SHP77 treated with DMSO at 0.1 percent for 48 hours (cell line): ENCODE measurements at places on chromosomes 13 and 19.

GRCh38 chr13:22128441-22129408 is 457.9 kb downstream of the FGF9 start:
- no peak for DNase-seq

DNA sequence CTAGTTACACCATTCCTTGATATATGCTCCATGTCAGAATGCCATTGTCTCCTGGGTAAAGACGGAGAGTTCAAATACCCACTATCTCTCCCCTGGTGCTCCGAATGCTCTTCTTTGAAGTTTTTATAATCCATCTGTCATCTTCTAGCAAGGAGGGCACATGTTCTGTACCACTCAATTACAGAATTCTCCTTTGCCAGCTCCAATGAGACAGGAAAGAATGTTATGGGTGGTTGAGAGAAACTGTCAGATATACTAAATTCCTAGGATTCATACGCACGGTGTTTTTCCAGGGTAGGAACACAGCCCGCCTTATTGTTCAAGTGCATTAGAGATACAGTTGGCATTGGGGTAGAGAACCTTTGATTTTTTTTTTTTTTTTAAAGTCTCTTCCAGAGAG is 118.0 kb upstream of the ZNF536 start:
- DNase-seq: no peak

DNA sequence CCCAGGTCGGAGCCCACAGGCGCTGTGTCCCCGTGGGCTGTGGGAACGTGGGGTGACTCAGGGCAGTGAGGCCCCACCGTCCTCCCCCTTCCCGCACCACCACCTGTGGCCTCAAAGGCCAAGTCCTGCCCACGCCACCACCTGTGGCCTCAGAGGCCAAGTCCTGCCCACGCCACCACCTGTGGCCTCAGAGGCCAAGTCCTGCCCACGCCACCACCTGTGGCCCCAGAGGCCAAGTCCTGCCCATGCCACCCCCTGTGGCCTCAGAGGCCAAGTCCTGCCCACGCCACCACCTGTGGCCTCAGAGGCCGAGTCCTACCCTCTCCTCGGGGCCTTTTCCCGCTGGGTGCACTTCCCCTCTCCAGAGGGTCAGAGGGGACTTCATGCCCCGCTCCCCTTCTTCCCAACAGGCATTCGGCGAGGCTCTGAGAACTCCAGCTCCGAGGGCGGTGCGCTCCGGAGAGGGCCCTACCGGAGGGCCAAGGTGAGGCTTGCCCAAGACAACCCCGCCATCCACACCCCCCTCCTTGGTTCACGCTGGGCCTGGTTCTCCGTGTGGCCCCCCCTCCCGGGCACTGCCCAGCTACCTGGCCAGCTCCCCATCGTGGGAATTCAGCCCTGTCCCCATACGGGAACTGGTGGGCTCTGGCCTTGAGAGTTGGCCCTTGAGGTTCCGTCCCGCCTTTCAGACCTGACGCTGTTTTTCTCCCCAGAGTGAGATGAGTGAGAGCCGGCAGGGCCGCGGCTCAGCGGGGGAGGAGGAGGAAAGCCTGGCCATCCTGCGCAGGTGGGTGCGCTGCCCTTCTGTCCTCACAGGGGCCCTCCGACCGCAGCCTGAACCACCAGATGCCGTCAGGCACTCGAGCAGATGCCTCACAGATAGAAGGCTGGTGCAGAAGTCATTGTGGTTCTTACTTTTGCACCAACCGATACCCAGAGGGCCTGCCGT is 27.4 kb upstream of the F7 start:
- DNase-seq: no peak

- no peak for DNase-seq
Measured at GRCh38 chr13:81184556-81185265, 843.8 kb upstream of the SPRY2 start.

- peak; percentile 13 for DNase-seq
Measured at GRCh38 chr19:9914315-9915207, 21.8 kb downstream of the OLFM2 start.

DNA sequence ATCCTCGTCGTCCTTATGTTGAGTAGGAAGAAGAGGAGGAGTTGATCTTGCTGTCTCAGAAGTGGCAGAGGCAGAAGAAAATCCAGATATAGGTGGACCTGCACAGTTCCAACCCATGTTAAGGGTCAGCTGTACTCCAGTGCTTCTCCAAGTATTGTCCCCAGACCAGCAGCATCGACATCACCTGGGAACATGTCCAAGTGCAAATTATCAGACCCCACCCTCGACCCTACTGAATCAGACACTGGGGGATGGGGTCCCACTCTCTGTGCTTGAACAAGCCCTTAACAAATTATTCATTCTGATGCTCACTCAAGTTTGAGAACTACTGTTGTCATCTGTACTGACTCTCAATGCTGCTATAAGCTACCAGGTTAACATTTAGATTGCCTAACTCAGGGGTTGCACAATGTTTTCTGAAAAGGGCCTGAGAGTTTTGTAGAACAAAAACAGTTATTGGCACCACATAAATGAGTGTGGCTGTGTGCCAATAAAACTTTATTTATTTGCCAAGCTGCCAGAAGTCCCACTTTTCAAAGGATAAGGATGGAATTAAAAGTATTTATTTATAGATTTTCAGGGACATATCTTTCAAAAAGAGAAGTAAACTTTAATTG is 226.7 kb upstream of the IPO5 start:
- no peak for DNase-seq

GRCh38 chr19:16889883-16890460 is 1.2 kb downstream of the F2RL3 start:
- DNase-seq: peak; percentile 66

GRCh38 chr19:37920591-37921450 is 13.8 kb downstream of the SIPA1L3 start:
- DNase-seq: no peak

GRCh38 chr19:1261538-1261797 is 7.7 kb upstream of the CIRBP start:
- no peak for DNase-seq

- DNase-seq: no peak
Measured at GRCh38 chr13:55705971-55706370, 1434.7 kb upstream of the PRR20A start.

DNA sequence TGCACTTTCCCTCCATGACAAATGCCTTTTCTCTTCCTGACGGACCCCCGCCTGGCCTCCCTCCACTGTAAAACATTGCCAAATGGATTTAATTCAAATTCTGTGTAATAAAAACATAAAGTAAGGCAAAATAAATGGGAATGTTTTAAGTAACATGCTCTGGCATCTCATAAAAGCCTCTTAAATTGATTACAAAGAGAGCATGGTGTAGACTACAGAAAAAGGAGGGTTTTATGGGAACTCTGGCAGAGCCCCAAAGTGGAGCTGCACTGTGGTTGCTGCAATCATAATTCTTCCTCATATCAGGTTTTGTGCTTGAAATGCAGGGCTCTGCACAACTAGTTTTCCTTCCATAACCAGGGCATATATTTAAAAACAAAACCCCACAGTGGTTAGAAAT is 44.3 kb upstream of the SIAH3 start:
- DNase-seq: no peak

DNA sequence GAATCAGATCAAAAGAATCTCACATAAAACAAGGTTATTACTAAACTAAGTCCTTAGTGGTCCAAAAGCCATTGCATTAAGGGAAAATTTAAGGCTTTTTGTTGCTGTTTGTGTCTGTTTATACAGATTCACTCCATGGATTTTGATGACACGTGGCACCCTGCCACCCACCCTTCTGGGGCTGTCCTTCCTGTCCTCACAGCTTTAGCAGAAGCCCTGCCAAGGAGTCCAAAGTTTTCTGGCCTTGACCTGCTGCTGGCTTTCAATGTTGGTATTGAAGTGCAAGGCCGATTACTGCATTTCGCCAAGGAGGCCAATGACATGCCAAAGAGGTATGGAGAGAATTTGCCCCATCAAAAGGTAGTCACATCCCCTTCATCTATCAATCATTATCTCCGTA is 6.9 kb downstream of the ACOD1 start:
- no peak for DNase-seq

DNA sequence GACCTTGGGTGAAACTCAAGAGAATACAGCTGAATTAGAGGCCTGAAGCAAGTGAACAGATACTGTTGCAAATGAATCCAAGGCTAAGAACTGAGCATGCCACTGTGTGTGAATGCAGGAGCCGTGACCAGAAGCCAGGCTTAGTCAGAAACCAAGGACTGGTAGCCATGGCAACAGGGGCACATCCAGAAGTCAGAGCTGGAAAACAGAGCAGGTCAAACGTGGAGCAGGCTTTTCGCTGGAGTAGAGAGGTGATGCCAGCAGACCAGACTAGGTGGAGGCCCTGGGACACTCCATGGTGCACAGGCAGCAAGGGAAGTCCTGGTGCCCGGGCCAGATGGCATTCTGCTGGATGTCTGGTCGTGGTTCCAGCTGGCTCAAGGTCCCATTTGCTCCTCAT is 564.1 kb downstream of the PCDH9 start:
- DNase-seq: peak; percentile 56

DNA sequence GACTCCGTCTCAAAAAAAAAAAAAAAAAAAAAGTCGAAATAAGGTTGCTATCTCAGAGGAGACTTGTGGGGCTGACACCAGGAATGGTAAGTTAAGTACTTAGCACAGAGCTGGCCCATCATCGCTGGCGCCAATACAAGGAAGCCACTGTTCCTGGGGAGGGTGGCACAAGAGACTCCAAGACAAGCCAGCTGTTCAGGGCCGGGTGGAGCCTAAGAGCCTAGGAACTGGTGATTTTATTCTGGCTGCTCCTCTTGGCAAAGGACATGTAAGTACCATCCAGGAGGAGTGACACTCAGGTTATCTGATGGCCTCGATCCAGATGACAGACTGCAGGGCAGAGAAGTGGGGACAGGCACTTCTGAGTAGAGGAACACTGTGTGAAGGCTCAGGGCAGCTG is 3.8 kb downstream of the ELOF1 start:
- no peak for DNase-seq

- no peak for DNase-seq
Measured at GRCh38 chr13:110229905-110230563, 76.9 kb downstream of the COL4A1 start.
